ENCODE measurements at places on chromosomes 1 and 21. TPM values are rescaled to one million over a fixed set of nuclear protein-coding genes. Genes with fewer than 3 reads are reported as not detected.

The HSD3B2 gene
- total RNA-seq: not detected

GRCh38 chr1:17874231-17874630 is 119.1 kb downstream of the ACTL8 start:
- DNase-seq: peak; percentile 70

DNA sequence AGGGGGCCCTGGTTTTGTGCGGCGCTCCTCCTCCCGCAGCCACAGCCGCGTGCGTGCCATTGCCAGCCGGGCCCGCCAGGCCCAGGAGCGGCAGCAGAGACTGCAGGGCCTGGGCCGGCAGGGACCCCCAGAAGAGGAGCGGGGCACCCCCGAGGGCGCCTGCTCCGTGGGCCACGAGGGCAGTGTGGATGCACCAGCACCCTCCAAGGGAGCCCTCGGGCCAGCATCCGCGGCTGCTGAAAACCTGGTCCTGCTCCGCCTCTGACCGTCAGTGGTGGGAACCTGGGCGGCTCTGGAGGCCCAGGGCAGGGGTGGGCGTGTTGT is 21.5 kb downstream of the PANK4 start:
- no peak for DNase-seq

DNA sequence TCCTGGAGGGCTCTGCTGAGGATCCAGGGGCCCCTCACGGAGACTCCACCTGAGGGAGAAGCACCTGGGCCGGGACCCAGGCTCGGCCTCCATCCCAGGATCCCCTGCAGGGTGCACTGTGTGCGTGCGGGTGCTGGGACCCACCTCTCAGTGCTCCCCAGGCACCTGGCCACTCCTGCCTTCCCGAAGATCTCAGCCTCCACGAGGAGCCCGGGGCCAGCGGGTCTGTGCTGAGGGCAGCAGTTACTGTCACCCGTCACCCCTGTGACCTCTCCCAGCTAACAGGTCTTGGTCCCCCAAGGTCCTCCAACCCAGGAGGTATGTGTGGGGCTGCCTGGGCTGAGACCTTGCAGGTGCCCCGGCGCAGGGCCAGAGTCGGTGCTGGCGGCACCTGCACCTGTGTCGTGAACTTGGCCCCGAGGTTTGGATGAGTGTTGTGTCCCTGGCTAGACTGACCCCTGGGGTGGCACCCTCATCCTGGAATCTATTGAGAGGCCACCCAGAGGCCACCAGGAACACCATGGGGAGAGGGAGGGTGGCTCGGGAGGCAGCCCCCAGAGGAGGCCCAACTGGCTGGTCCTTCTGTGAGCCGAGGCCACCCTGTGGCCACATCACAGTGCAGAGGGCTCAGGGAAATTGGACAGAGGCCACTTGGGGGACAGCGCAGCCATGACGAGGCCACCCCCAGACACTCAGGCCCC is 17.7 kb downstream of the MORN1 start:
- no peak for DNase-seq

DNA sequence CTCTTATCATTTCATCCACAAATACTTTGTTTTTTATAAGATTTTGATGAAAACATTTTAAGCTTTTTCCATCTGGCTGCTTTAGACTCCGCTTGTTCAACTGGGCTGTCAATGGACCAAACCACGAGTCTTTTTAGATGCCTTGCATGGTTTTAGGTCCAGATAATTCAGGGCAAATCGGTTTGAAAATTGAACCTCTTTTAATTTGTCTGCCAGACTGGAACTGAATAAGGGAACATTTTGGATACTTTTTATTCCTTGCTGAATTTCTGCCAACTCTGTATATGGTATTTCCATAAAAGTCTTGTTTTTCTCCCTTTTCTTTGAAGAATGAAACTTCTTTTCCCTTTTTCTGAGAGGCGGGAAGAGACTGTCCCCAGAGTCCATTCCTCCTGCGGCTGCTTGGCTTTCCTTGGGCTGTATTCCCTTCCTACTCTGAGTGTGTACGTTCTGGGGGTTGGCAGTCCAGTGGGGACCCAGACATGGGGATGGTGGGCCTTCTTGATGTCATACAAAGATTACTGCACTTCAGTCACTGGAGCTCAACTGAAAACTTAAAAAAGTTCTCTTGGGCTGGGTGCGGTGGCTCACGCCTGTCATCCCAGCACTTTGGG is 46.5 kb upstream of the CNN3 start:
- no peak for DNase-seq

- no peak for DNase-seq
Measured at GRCh38 chr1:69993810-69994209, 211.6 kb downstream of the LRRC40 start.

GRCh38 chr1:54370287-54370989 is 35.8 kb downstream of the SSBP3 start:
- no peak for DNase-seq

- DNase-seq: no peak
Measured at GRCh38 chr1:31944205-31945089, 6.3 kb upstream of the PTP4A2 start.

The AMY2A gene
- not detected for total RNA-seq

DNA sequence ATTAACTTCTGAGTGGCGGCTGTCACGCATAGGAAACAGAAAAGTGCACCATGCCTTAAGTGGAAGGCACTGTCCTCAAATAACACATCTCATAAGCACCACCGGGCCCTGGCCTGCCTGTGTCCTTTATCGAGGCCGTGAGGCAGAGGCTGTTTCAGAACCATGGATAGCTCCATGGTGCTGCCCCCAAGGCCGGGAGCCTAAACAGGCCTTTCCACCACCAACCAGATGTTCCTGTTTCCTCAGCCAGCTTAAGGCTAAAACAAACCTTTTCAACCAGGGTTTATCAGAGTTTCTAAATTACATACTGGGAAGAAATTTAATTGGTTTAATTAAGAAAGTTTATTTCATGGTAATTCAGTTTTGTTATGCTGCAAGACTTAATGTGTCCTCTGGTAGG is 114.4 kb downstream of the DMRTA2 start:
- no peak for DNase-seq

The RHBDL2 gene
- not detected for total RNA-seq

DNA sequence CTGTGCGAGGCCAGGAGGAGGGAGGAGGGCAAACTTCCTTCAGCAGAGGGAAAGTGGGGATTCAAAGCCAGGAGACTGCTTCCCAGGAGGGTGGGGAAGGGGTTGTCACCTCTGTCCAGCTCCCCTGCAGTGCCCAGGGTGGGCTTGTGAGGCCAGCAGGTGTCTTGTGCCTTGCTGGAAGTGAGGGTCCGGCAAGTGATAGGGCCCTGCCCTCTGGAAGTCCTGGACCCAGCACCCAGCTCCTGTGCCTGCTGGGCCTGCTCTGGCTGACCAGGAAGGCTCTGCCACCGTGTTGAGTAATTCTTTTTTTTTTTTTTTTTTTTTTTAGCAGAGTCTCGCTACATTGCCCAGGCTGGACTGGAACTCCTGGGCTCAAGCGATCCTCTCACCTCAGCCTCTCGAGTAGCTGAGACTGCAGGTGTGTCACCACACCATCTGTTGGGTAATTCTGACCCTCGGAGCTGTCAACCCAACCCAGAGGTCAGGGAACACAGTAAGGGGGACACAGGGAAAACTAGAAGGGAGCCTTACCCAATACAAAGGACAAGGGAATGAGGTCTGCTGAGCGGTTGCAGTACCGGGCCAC is 1.0 kb downstream of the BEST4 start:
- no peak for DNase-seq

All from epithelial cell of proximal tubule (primary cell).